ENCODE measurements at places on chromosomes 5 and 9.

DNA sequence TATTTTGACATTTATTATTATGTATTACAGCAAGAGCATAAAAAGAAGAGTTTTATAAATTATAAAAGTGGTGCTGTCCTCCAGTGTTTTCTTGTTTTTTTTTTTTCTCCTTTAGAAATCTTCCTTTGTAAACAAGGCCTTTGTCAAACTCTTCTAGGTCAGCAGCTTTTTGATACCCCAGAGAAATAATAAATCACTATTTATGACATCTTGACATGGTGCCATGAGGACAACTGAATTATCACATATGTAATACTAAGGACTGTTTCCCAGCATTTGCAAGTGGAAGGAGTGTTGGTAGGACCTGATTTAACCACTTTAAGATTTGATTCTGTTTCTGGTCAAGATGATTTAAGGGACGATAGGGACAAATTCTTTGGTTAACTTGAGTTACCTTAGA lies 4.6 kb downstream of the SMARCA2 start:
- no peak for DNase-seq

DNA sequence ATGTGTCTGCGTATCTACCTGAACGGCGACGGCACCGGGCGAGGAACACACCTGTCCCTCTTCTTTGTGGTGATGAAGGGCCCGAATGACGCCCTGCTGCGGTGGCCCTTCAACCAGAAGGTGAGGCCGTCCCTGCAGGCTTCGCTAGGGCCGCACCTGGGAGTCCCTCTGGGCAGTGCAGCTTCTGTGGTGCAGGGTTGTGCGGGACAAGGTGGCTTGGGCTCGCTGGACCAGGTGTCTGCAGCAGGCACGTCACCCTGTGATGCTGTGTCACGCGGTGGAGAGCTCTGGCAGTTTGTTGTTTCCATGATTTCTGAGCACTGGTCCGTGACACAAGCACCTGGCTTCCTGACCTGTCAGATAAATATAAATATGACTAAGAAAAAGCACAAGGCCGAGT lies 20.7 kb downstream of the FBXW5 start:
- no peak for DNase-seq

DNA sequence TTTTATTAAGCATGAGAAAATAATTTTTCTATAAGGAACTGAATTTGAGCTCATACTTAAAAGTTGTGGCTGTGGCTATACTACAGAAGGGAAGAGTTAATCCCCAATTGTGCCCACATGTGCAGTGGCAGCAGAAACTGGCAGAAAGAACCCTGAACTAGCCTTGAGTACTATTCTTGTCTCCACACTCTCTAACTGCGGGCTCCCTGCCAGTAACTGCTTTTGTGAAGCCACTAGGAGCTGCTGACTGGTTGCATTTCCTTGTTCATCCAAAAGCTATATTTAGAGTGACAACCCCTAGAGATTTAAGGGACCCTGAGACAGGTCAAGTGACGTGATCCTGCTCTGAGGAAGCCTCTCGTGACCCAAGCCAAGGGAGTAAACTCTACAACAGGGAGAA lies 238.6 kb downstream of the ELAVL2 start:
- DNase-seq: no peak

GRCh38 chr5:81163651-81164050 lies 69.5 kb upstream of the CKMT2 start:
- DNase-seq: peak; percentile 13

DNA sequence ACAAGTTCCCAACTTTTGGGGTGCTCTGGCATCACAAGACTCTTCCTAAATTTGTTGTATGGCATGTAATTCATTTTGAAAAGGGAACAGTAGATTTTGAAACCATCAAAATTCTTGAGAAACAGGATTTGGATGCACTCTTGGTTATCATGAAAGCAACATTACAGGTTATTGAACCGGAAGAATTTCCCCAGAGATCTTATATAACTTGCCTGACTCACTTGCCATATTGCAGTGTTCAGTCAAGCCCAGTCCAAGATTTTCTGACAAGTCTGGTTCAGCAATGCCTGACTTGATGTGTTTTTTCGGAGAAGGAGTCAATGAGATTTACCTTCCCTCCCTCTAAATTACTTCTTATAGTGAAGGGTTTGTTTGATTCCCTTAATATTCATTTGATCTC lies 32.0 kb downstream of the SMIM15 start:
- no peak for DNase-seq

DNA sequence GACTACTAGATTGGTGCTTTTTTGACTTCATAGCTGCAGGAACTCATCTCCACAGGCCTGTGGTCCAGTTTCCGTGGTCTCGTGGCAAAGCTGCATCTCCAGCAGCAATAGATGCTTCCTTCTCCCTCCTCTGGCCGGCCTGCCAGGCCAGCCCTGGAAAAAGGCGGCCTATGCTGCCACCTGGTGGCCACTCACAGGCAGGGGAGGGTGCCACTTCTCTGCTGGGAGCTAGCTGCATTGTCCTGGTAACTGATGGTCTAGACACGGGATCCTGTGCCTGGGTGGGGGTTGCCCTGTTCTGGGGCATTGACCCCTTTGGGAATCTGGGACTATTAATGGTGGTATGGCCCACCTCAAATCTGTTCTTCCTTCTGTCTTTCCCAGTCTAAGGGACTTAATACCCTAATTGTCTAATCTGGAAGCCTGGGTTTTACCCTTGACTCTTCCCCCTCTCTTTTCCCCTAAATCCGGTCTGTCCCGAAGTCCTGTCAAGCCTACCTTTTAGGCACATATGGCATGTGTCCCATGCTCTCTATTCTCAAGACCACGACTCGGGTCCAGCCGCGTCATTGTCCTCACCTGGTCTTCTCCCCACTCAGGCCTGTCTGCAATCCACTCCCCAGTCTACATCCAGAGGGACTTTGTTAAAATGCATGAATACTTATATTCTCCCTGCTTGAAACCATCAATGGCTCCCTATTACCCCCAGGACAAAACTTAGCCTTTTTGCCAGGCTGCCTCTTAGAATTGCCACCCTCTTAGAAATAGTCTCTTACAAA lies 20.1 kb upstream of the PTGS1 start:
- peak; percentile 86 for DNase-seq

DNA sequence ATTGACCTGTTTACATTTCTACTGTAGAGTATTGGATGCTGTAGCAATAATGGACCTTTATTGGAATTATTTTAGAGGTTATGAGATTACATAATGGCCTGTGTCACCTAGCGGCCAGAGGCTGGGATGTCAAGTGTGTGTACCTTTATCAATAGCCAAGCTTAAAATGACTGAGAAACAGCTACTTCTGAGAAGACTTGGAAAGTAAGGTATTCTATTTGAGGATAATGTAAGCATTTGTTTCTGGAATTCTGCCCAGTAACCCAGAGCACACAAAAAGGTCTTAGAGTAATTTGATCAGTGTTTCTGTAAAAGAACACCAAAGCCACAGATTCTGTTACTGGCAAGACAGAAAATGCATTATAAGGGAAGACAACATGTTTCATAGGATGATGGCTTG lies 116.8 kb downstream of the MACIR start:
- no peak for DNase-seq

DNA sequence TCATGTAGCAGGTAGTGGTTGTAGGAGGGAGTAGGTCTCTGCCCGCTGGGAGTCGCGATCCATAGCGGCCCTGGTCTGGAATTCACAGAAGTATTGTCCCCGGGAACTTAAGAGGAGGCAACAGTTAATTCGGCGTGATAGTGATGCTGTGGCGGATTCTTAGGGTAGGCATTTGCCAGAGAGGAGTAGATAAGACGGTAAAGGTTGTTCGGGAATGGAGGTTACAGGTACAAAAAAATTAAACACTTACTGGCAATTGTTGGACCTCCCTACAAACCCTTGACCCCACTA lies 679 bp downstream of the SMC5 start:
- no peak for DNase-seq

GRCh38 chr5:120463991-120464626 lies at the start of gene PRR16:
PRR16 (plus strand) TSS chr5:120464300.
- DNase-seq: peak; percentile 28

GRCh38 chr5:122202952-122203351 lies 73.6 kb downstream of the ZNF474 start:
- no peak for DNase-seq

DNA sequence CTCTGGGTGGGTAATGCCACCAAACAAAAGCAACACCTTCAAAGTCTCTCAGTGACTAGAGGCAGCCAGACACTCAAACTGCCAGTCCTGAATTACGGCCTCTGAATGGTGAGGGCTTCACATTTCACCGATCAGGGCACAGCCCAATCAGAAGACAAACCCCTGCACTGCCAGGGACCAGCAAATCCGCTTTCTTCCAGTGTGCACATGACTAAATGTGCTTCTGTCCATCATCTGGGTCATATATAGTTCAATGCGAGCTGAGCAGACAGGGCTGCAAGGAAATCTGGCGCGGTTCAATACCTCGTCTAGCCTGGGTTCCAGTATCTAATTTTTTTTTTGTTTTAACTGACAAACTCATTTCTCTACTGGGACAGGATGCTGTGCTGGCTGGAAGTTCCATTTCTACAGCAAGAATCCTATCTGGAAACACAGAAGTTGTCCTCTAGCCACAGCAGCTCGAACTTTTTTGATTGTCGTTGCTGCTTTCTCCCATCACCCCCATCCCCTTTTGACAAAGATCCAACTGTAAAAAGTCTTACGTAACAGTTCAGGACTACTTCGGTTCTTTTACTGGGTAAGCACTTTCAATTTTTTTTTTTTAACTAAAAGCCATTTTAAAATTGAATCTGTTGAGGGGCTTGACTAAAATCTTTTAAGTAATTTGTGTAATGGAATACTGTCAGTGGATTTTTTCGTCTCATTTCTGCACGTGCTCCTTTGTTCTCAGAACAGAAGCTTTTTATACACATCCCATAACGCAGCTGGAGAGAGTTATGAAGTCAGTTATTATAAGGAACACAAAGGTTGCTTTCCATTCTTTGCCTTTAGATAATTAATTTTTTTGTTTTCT lies 112.7 kb downstream of the NR6A1 start:
- DNase-seq: peak; percentile 68

GRCh38 chr5:139470821-139471300 lies at the start of gene SMIM33:
SMIM33 (plus strand) TSS chr5:139471004; CDS start chr5:139471122, 118 bp downstream.
- peak; percentile 56 for DNase-seq

GRCh38 chr5:156896546-156896945 lies 46.5 kb downstream of the PPP1R2B start:
- DNase-seq: no peak

DNA sequence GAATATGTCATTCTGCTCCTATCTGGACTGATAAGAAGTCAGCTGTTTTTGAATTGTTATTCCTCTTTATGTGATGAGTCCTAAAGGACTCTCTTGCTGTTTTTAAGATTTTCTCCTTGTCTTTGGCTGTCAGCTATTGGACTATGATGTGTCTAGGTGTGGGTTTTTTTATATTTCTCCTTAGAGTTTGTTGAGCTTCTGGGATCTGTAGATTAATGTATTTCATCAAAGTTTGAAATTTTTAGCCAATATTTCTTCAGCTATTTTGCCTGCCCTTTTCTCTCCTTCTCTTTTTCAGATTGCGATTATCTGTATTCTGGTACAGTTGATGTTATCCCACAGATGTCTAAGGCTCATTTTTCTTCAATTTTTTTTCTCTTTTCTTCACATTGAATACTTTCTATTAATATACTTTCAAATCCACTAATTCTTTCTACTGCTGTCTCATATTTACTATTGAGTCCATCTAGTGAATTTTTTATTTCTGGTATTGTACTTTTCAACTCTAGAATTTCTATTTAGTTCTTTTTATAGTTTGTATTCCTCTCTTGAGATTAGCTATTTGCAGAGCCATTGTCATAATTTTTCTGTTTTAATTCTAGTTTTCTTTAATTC lies 31.1 kb downstream of the RPS23 start:
- no peak for DNase-seq

- peak; percentile 71 for DNase-seq
These were observed 35.1 kb downstream of the SPTAN1 start for GRCh38 chr9:128587453-128587852.

DNA sequence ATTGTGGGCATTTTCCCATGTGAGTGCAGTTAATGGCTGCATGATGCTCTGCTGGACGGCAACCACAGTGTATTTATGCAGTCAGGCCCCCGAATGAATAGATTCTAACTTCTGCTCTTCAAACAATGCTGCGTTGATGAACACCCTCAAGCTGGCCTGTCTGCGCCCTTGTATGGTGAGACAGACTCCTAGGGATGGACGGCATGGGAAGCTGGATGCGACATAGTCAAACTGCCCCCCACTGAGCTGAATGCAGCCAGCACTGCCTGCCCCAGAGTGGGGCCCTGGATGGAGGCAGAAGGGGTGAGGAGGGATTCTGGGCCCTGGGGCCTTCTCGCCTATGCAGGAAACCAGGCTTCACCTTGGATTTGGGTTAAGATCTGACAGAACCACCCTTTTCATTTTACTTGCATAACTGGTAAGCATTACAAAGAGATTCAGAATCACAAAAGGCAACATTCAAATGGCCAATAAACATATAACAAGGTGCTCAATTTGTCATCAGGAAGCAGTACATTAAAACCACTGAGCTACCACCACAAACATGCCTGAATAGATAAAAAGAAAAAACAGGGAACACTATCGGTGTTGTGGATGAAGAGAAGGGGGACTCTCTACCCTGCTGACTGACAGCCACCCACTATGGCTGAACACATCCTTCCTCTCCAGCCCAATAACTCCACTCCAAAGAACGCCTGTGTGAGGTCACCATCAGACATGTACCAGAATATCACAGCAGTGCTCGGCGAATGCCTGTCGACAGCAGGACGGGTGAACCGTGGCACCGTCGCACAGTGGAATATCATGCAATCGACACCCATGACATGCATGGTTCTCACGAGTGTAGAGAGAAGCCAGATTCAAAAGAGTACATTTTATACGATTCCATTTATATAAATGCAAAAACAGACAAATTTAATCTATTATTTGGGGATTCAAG lies 79.1 kb downstream of the RAPGEF1 start:
- DNase-seq: no peak

- DNase-seq: no peak
These were observed 330.6 kb upstream of the MEF2C start for GRCh38 chr5:89213573-89213972.

DNA sequence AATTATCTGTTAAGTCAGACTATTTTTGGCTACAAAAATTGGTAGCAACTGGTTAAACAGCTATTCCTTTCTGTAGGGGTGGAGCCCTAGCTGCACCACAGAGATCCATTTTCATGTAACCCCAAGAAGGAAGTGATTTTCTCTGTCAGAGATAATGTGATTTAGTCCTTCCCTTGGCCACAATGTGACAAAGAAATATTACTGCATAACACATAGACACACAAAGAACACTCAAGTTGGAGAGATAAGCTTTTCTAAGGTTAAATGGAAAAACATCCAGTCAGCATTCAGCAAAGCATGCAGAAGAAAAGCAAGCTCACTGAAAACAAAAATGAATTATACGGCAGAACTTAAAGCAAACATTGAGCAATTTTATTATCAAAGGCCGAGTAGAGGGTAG lies 227.8 kb upstream of the CDH9 start:
- no peak for DNase-seq

GRCh38 chr9:74760031-74760700 lies 127.6 kb downstream of the TRPM6 start:
- DNase-seq: no peak

DNA sequence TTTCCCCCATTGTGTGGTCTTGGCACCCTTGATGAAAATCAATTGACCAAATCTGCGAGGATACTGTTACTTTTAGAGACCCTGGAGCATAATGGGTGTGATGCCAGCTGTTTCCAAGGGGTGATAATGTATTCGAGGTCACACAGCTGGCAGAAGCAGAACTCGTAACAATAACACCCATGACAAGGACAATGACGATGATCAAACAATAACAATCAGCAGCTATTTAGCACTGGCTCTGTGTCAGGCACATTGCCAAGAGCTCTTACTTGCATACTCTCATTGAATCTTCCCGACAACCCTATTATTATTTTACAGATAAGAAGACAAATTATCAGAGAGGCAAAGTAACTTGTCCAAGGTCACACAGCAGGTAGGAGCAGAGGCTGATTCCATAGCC lies 223.7 kb upstream of the MSX2 start:
- no peak for DNase-seq

GRCh38 chr9:78131969-78132700 lies 100.5 kb upstream of the GNAQ start:
- DNase-seq: no peak
